ENCODE measurements at places on chromosomes 1 and 21.
A peak's percentile ranks its signal among the peaks of the same experiment; 100 is the strongest.

DNA sequence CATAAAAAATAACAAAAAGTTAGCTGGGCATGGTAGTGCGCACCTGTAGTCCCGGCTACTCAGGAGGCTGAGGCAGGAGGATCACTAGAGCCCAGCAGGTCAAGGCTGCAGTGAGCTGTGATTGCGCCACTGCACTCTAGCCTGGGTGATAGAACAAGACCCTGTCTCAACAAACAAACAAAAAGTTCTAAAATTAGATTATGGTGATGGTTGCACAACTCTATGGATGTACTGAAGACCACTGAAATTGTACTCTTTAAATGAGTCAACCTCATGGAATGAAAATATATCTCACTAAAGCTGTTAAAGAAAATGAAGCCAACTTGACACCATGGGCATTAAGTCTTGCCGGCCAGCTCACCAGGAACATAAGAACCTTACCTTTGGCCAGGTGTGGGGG is 9.1 kb downstream of the MRAP start:
- no peak for DNase-seq

GRCh38 chr1:179598631-179599030 is 7.0 kb downstream of the TDRD5 start:
- no peak for DNase-seq

- no peak for DNase-seq
These were observed 25.2 kb upstream of the KIF26B start for GRCh38 chr1:245129319-245130240.

GRCh38 chr1:72936151-72936740 is 653.9 kb upstream of the NEGR1 start:
- DNase-seq: no peak

DNA sequence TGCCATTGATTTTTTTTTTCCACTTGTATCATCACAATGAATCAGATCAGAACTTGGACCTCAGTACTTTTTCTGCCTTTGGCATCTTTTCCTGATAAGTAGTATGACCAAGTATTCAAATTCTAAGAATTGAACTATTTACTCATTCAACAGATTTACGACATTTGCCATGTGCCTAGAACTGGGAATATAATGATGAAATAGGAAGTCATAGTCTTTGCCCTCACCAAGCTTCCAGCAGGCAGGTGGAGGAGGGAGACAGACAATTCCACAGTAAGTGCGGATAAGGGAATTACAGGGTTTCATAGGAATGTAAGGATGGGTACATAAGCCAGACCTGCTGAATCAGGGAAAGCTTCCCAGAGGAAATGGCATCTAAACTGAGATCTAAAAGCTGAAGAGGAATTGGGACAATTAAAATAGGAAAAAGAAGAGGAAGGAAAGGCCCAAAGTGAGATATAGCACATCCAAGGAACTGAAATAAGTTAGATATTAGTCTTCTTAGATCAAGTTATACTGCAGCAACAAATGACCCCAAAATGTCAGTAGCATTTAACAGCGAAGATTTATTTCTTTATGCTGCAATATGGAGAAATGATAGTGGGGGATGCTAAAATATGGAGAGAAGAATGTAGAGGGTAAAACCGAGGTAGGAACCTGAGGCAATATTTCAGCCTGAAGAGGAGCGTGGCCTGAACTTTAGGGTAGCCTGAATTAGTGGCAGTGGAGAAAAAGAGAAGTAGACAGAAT is 5.3 kb upstream of the DDX59 start:
- no peak for DNase-seq

- no peak for DNase-seq
These were observed 44.5 kb downstream of the PKP1 start for GRCh38 chr1:201327687-201328240.

DNA sequence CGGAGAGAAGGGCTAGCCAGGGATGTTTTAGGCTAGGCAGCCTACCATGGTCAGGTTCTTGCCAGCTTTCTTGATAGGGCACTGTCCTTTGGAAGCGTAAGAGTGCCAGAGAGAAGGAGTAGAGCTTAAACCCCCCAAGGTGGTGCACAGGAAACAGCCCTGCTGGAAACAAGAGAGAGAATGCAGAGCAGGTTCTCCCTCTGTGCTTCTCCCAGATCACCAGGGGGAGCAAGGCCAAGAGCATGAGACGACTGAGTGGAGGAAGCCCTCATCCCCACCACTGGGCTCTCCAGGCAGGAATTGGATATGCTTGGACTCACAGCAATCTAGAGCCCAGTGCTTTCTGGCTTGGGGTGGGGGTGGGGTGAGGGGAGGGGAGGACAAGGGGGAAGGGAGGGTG is 49.8 kb downstream of the ATP2B4 start:
- no peak for DNase-seq

DNA sequence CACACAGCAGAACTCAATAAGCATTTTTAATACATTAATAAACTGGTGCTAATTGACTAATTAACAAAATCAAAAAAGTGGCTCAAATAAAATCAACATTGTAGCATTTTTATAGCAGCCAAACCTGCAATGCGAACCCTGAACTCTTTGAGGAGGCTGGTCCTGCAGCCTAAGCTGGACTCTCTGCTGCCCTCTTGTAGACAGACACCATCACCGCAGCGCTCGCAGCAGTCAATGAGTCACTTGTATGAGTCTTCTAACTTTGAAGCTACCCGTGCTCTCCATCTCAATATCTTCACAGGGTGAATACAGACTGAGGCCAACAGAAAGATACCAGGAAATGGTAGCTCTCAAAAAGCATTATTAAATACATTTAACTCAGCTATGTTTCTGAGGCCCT is 9.7 kb upstream of the KRTAP7-1 start:
- DNase-seq: no peak

- no peak for DNase-seq
These were observed 37.1 kb upstream of the CSF1 start for GRCh38 chr1:109873278-109874175.

DNA sequence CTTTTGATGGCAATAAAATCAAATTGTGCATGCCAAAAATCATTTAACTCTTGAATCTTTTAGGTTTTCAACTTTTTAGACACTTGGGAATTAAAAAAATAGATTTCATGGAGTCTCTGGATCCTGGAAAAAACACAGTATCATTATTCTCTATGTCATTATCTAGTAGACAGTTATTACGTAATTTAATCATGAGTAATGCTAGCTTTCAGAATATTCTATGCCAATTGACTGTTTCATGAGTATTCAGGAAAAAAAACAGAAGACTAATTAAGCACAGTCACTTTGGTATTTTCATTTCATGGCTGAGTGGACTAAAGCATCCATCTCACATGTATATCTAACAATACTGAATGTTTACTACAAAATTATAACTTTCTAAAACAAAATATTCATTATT is 44.0 kb downstream of the ODF2L start:
- DNase-seq: no peak

DNA sequence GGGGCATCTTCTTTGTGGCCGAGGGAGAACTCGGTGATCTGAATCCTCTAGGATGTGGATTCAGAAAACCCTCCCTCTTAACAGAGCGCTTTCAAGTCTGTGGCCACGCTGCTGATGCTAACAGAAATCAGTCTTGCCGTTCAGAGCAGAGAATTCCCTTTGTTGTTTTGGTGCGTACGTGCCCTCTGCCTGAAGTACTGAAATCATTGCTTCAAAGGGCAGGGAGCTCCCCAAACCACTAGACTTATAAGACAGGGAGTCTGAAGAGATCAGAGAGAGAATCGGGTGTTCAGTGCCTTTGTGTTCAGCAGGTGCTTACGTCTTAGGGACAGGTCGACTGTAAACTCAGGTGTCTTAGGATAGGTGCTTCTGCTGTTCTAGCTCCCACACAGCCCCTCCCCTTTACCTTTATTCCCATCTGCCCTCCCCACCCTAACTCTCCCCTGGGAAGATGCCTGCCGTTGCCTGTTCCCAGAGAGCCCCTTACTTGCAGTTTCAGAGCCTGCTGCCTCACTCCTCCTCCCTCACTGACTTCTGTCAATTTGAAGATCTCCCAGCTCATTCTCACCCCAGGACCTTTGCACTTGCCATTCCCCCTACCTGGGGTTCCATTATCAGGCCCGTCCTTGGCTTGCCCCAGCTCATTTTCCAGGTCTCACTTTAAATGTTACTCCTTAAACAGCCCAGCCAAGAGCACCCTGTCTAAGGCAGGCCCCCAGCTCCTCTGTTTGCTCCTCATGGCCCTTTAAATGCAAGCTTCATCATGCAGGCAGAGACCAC is 143.0 kb downstream of the CAMTA1 start:
- DNase-seq: no peak

DNA sequence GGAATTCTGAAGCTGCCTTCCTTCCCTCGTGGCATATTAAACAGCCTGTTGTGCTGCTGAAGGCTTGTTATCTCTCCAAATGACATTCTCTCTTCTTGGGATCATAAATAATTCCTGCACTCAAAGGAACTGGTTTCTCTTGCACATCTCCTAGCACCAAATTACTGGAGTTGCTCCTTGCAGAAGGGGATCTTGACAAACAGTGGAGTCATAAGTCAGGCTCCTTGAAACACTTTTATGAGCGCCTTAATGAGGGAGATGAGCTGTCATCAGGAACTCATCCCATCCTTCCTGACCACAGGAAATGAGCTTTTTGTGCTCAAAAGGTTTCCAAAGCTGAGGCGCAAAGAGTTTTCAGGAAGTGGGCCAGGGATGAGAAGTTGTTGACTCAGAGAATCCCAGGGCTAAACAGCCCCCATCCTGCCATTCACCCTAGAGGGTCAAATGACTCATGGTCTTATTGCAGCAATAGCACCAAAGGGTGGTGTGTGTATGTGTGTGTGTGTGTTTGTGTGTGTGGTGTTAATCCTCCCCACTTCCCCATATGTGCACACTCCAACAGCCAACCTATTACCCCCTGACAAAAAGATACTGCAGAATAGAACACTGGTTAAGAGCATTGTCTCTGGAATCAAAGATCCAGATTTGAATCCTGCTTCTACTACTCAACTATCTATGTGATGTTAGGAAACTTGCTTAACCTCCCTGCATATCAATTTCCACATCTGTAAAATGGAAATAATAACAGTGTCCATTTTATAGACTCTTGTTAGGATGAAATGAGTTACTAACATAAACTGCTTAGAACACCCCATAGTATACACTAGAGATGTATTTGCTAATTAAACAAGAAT is 2.8 kb upstream of the PHC2 start:
- peak; percentile 74 for DNase-seq

DNA sequence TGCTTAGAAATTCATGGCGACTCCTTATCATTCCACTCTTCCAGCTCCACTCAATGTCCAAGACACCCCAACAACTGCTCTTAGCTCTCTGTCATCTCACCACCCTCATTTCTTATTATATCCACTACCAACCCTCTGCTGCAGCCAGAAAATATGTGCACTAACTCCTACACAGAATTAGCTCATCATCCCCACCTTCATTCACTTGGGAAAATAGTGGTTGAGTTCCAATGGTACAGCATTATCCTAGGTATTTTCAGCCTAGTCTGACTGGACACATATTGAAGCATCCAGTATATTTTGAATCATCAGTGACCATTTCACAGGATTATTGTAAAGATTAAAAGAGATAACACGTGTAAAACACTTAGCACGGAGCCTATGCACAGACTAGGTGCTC is 16.7 kb upstream of the VSIG8 start:
- no peak for DNase-seq

- DNase-seq: no peak
These were observed 102.6 kb downstream of the SELENOF start for GRCh38 chr1:86811142-86811924.

- DNase-seq: no peak
These were observed 55.3 kb downstream of the RIMS3 start for GRCh38 chr1:40610156-40610555.

DNA sequence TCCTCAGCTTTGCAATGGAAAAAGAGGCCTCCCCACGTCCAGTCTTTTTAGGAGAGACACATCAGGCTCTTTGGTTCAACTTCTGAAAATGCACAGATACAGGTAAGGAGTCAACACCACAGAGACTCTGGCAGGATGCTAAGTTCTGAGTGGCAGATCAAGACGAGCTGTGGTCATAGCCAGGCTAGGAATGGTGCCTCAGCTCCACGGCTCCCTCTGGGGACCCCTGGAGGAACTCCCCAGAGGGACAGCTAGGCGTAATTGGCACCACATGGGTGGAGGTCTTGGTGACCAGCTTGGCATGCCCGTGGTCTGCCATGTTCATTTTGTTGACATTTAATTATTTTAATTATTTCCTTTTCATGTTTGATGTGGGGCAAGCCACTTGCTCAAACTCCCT is 206.1 kb downstream of the KAZN start:
- DNase-seq: no peak
